ENCODE measurements at places on chromosomes 16 and 17. TPM values are rescaled to one million over a fixed set of nuclear protein-coding genes. Genes with fewer than 3 reads are reported as not detected.

KRT222 gene
- not detected for total RNA-seq

PHAF1 gene
- 13.3 TPM for total RNA-seq

DOC2B gene
- not detected for total RNA-seq

RPRML gene
- total RNA-seq: not detected
